ENCODE measurements at places on chromosomes 1 and 21.

DNA sequence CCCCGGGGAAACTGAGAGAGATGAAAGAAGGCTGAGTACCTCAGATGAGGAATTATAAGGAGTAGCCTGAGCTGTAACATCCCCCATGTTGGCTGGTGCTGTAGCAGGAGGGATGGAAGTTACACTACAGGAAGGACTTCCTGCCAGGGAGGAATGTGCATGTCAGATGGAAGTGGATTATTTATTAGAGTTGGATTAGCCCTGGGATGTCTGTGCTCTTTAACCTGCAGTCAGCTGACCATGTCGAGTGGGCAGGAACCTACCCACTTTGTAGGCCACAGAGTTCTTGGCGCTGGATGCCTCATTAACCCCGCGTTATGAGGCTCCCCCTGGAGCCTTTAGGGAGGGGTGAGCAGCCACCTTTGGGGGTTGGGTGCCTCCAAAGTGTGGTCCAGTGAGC, 757 bp upstream of the SEMA4A start:
- no peak for DNase-seq

DNA sequence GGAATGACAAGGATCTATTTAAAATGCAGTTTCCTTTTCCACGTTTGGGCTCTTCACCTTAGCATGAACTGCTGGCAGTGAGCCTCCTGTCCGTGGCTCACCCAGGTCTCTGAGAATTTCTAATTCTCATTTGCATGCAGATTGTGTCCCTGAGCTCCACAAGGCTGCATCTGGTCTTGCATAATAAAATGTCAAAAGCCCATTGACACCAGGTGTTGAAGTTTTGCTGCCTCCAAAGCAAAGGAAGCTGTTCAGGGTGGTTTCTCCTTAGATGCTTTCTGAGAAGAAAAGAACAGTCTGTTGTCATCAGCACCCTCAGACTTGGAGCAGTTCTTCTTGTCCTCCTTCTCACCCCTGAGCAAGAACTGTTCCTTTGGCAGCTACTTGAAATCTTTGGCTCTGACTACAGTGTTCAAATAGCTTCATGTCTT, 433.1 kb upstream of the KAZN start:
- no peak for DNase-seq

GRCh38 chr1:171515299-171515698, 30.0 kb downstream of the PRRC2C start:
- no peak for DNase-seq

GRCh38 chr1:31548907-31549808, 27.2 kb upstream of the TINAGL1 start:
- DNase-seq: peak; percentile 68

DNA sequence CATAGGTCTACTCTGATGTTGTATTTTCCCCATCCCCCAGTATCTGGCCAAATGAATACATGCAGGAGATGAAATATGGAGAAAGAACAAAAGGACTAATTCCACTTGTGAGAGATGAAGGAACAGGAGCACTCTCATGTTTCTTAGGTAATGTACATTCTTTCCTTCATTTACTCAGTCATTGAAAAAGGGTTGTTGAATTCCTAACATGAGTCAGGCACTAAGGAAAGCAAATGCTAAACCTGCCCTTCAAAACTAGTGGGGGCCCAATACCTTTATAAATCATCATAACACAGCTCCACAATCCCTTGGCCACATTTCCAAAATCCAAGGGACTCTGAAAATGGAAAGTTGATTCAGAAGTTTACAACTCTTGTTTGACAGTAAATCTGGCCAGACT, 94.3 kb downstream of the DIRAS3 start:
- DNase-seq: no peak

DNA sequence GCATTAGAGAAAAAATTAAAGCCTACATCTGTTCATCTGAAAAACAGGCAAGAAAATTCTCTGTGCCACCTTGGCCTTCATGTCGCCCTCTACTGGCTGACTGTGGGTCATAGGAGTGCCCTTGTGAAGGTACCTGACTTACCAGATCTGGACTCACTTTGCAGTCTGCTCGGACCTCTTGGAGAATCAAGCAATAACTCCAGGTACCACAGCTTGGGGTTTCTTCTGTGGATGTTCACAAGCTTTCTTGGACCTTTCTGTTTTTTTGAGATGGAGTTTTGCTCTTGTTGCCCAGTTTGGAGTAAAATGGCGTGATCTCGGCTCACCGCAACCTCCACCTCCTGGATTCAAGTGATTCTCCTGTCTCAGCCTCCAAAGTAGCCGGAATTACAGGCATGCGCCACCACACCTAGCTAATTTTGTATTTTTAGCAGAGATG, 2.4 kb upstream of the PRAMEF18 start:
- DNase-seq: no peak

GRCh38 chr1:112935461-112936111, 20.4 kb downstream of the SLC16A1 start:
- no peak for DNase-seq

GRCh38 chr1:234760303-234760723, 150.3 kb upstream of the IRF2BP2 start:
- no peak for DNase-seq

- no peak for DNase-seq
These were observed 29.8 kb downstream of the RASSF5 start for GRCh38 chr1:206537141-206537540.

GRCh38 chr1:39142401-39143060, 62.0 kb upstream of the MACF1 start:
- DNase-seq: no peak

GRCh38 chr1:210883821-210884220, 250.1 kb downstream of the KCNH1 start:
- no peak for DNase-seq

GRCh38 chr1:150615346-150616201, 13.8 kb downstream of the ENSA start:
- no peak for DNase-seq

DNA sequence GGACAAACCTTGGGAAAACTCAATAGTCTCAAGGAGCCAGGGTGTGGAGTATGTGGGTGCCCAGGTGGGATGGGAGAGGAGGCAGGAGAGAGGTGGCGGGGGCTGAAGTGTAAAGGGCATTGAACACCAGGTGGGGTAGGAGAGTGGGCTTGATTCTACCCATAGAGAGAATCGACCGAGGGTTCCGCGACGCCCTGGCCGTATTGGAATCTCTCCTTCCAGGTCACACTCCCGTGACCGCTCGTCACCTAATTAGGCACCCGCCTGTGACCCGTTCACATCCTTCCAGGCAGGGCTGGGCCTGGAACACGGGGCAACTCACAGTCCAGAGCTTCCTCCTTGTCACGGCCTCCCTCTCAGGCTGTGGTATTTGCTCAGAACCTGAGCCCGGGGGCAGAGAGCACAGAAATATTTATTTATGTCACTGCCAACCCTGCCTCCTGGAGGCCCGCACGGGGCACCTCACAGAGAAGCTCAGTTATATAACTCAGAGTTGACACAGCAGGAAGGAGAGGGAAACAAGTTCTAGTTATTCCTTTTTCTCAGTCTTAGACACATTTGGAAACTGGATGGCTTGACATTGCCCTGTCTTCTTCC, 12.0 kb downstream of the NCMAP start:
- no peak for DNase-seq

DNA sequence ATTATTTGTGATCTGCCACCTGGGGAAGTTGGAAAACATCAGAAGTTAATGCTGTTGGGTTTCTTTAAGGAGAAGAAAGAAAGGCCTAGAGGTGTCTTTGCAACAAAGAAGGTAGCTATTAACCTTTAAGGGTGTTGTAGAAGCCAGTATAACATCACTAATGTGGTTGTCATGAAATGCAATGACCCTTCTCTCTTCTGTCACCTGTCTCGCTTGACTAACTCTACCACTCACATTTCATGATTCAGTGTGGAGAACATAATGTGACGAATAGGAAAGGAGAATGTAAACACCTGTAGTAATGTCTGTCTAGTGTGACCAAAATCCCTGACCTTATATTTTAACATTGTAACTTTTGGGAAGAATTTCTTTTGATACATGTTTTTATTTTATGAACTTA, 211.7 kb upstream of the UBE2U start:
- DNase-seq: no peak

DNA sequence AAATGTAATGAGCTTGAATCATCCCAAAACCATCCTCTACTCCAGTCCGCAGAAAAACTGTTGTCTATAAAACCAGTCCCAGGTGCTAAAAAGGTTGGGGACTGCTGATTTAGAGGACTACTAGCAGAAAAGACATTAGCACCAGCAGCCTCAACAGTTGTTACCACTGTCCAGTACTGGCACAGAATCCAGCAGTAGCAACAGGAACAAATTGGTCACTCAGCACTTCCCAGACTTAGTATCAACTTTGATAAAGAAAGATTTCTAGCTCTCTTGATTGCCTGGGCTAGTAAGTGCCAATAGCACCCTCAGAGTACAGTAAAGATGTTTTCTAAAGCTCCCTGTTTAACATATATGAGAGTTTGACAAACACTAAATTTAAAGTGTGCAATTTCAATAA, 127.9 kb downstream of the FAF1 start:
- no peak for DNase-seq

- no peak for DNase-seq
These were observed 748 bp upstream of the FAM78B start for GRCh38 chr1:166167572-166167925.

- DNase-seq: no peak
These were observed 42.9 kb upstream of the MPZL1 start for GRCh38 chr1:167678838-167679237.

DNA sequence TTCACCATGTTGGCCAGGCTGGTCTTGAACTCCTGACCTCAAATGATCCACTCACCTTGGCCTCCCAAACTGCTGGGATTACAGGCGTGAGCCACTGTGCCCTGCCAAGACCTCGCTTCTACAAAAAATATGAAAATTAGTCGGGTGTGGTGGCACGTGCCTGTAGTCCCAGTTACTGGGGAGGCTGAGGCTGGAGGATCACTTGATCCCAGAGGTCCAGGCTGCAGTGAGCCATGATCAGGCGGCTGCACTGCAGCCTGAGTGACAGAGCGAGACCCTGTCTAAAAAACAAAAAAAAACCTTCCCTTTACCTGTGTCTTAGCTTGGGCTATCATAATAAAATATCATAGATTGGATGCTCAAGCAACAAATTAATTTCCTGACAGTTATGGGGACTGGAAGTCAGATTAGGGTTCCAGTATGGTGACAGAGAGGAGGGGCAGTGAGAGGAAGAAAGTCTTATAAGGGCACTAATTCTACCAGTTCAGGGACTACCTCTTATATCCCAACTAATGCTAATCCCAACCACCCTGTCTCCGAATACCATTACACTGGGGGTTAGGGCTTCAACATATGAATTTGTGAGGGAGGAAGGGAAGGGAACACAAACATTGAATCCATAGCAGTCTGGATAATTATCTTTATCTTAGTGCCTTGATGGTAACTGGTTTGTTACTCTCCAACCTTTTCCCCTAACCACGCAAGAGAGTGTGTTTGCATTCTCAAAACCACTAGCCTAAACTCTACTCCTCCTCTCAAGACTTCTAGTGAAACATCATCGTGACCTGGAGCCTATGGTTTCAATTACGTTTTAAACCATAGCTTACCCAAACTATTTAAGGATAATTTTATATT, 1.0 kb upstream of the NAXE start:
- no peak for DNase-seq

DNA sequence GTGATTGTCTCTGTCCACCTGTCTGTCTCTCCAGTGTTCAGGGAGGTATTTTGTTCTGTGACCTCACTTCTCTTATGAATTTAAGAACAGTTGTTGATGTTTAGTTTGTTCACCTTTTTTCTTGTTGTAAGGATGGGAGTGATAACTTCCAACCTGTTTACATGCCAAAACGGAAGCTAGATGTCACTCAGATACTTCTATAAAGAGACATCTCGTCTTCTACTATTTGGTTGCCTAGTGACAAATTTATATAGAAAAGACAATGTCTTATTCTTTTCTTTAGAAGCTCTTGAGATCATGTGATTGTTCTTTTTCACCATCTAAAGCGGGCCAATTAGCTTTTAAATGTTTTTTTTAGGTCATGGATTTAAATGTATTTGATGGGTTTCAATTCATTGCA, 33.8 kb downstream of the PRSS38 start:
- DNase-seq: no peak

GRCh38 chr21:35843911-35844667, 216.2 kb downstream of the SETD4 start:
- no peak for DNase-seq

- peak; percentile 55 for DNase-seq
These were observed 10.7 kb downstream of the OPTC start for GRCh38 chr1:203504400-203505250.

GRCh38 chr1:203152158-203153034, 23.2 kb downstream of the MYBPH start:
- no peak for DNase-seq
